Choroid plexus epithelial cell (primary cell): ENCODE measurements at places on chromosomes 16 and 17.

DNA sequence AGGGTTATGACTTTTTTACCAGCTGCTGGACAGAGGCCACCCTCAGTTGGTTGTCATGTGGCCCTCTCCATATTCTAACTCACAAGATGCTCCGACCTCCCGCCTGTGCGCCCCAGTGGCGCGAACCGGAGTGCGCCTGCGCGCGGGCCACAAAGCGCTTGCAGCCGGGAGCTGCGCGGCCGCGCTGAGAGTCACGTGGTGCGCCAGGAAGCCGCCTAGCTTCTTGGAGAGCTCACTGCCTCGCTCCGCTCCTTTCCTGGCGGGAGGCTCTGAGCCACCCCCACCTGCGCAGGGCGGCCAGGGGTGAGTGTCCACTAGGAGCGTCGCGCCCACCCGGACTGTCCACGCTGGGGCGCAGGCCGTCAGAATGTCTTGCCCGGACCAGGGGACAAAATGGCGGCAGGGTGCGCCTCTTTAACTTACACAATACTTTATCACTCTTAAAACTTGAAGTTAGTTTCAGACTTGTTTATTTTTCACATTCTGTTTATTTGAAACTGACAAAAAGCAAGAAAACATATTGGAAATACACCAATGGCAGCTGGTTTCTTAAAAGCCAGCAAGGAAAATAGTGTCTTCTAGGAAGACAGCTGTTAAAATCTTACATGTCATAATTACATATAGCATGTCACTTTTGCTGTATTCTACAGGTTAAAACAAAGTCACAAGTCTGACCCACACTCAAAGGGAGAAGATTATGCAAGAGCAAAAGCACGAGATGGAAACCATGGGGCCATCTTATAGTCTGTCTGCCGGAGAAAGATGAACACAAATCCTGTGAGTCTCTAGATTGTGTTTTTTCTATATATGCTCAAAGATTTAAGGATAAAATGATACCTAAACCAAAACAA is 357.9 kb downstream of the CNTNAP4 start:
- no peak for DNase-seq

DNA sequence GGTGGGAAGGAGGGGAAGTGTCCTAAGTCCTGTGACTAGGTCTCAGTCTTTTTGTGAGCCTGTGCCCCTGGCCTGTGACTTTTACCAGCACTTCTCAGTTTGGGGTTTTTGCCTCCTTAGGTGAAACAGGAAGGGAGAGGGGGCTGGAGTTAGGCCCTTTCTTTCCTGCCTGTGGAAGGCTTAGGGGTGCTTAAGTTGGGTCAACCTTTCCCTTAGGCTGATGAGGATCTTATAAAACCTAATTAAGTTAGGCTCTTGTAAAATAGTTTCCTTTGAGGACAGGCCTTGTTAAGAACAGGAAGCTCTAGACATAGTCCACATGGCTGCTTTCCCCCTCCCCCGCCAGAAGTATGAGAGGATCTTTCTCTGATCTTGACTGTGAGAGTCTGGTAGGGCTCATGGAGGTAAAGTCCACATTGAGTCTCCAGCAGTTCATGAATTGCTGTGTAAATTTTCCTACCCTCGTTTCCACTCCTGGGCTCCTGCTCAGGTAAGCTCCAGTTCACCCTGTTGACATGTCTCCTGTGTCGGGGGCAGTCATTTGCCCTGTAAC is 17.0 kb upstream of the DNASE1 start:
- peak; percentile 49 for DNase-seq

DNA sequence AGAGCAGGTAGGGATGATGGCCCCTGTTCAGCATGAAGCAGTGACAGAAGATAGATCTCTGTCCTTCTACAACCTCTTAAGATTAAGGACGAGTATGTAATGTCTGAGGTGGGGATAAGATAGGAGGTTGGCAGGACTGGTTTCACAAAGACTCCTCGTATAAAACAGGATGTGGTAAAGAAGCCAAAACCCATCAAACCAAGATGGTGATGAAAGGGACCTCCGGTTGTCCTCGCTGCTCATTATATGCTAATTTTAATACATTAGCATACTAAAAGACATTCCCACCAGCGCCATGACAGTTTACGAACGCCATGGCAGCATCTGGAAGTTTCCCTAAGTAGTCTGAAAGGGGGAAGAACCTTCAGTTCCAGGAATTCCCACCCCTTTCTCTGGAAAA is 27.3 kb downstream of the MIS12 start:
- DNase-seq, result no peak

DNA sequence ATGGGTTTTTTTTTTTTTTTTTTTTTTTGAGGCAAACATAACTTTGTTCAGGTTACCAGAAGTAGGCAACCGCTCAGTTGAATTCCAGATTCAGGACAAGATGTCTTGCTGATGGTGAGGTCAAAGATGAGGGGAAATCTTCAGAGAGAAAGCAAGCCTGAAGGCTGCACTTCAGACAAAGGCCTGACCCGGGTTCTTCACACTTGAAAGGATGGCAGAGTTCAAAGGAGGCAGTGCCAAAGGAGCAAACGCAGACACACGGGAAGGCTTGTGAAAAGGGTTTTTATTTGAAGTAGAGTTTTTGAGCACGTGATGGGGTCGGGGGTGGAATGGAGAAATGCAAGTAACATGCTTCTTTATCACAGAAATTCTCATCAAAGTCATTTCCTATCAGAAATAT is 960.2 kb upstream of the EEF2KMT start:
- no peak for DNase-seq

GRCh38 chr16:57626420-57627170 is 1.8 kb upstream of the ADGRG1 start:
- no peak for DNase-seq

GRCh38 chr17:79192503-79193351 is 118.1 kb downstream of the ENGASE start:
- DNase-seq, result peak; percentile 39

DNA sequence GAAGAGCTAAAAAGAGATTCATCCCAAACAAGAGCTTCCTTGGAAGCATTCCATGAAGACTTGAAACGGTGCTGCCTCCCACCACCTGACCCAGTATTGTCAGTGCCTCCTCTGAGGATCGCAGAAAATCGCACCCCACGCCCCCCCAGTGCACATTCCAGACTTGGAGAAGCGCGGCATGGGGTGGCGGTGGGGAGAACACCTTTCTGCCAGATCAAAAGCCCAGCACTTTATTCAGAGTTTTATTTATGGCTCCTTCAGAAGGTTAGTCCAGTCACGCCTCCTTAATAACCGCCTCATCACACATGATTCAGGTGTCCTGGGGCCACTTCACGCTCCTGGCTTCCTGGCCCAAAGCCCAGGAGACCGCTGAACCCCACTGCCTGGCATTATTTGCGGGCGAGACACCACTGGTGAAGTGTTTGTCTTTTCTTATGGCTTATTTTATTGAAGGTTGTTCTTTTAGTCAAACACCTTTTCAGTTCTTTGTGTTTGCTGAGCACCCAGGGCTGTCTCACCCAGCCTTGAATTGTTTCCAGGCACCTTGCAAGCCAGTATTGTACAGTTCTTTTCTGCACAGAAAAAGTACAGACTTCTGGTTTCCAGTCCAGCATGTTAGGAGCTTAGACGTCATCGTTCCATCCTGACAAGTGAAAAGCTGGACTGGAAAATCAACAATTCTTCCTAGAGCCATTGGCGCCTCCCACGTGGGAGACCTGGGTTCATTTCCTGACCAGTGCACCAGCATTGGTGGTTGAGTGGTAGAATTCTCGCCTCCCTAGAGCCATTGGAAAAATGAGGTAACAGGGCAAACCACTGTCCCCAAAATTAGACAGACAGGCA is 79.6 kb upstream of the CACNG5 start:
- no peak for DNase-seq

DNA sequence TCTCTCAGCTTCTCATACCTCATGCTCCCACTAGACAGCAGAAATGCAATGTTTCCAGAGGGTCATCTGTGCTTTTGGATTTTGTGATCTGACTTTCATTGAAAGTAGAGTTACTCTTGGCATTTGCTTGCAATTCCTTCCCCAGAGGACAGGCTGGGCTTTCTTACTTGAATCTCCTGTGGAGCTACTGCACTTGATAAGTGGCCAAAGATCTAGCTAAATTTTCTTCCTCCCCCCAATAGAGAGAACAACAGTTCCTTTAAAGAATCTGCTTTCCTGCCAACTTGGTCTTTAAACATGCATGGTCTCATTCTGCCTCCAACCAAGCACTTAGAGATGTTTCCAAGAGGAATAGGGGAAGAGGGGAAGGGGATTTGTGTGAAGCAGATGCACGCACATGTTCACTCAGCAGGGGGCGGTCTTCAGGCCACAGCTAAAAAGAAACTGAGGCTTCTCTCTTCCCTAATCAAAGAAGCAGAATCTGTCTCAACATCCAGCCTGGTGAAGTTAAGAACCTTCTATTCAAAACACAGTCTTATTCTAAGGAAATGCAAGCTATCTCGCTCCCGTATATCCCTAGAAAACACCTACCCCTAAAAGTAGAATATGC is 229.6 kb downstream of the ZFHX3 start:
- DNase-seq, result peak; percentile 31

GRCh38 chr17:78937561-78937960 is 12.4 kb upstream of the TIMP2 start:
- DNase-seq, result no peak

DNA sequence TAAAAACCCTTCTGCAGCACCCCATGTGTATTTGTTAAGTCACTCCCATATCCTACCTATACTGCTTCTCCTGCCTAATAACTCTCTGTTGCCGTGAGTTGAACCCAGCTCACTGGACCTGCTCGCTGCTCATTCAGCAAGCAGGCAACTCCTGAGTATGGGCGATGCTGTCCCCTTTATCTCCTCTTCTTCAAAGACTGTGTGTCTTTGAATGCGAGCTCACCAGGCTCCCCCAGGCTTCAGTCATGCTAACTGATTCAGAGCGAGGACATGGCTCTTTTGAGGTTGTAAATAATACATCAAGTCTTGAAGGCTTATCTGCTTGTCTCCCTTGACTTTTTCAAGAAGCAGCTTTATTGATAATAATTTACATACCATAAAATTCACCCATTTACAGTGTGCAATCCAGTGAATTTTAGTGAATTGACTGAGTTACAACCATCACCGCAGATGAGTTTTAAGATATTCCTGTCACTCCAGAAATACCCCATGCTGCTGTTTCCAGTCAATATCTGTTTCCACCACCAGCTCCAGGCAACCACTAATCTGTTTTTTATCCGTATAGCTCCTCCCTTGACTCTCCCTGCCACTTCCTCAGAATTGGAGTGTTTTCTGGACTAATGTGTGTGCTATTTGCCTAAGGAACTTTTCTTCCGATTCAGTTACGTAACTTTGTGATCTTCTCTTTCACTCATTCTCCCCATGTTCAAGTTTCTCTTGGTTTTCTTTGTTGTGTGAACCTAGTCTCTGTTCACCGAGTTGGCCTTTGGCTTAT is 132.2 kb downstream of the SPECC1 start:
- DNase-seq, result no peak

DNA sequence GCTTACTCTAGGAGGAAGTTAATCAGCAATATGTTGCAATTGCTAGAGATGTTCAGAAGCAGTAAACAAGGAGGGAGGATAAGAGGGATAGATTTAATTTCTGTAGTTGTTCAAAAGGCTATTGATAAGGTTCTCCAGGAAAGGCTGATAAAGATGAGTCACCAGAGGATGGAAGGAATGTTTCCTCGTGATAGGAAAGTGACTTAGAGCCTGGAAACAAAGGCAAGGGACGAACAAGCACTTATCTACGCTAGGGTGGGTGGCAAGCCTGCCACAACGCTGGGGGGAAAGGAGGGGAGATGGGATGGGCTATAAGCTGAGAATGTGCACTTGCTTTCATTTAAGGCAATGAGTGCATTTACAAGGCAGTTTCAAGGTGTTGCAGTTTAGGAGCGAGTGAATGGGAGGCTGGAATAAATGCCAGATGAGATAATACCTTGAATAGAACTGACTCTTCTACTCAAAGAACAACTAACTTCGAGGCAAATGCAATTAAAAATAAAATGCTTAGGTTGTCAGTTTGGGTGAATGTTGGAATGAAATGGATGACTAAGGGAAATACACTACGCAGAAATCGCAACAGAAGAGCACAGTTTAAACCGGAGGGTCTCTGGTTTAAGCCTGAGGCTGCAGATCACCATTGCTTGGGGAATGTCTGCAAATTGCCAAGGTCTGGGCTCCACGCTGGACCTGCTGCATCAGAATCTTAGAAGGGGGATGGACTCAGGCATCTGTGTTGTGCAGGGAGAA is 76.0 kb upstream of the RBBP6 start:
- DNase-seq, result no peak
